ENCODE measurements at places on chromosomes 3 and 15. TPM values are rescaled to one million over a fixed set of nuclear protein-coding genes. Genes with fewer than 3 reads are reported as not detected.

The UBE2E1 gene
- total RNA-seq: 81.9 TPM

The LRRK1 gene
- 18.5 TPM for total RNA-seq

The FEZF2 gene
- not detected for total RNA-seq

The ZNF385D gene
- total RNA-seq: 5.1 TPM

The PAQR9 gene
- not detected for total RNA-seq

The DNAH1 gene
- 30.3 TPM for total RNA-seq

Data from subcutaneous adipose tissue (tissue), 4 donors.